ENCODE measurements at places on chromosomes 6 and 20. TPM values are rescaled to one million over a fixed set of nuclear protein-coding genes. Genes with fewer than 3 reads are reported as not detected.

DNA sequence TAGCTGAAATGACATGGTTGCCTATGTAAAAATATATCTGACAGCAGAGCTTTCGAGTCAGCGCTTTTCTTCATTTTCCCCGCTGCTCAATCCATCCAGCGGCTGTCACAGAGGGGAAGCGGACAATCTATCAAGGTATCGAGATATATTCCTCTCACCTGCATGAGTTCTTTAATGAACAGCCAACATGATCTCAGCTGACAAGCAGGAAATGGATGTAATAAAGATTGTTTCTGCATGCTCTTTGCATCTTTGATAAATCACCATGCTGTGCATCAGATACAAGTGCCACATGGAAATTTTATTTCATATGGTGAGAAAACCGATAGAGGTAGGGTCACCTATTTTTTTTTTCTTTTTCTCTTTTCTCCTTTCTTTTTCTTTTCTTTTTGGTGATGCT is 602.3 kb upstream of the MMS22L start:
- H3K36me3 ChIP-seq = no peaks in the 10 kb centered on the region
- H3K27me3 ChIP-seq = no peaks in the 10 kb centered on the region
- no peaks in the 10 kb centered on the region for H3K4me1 ChIP-seq
- H3K27ac ChIP-seq = no peak overlapping the region

DNA sequence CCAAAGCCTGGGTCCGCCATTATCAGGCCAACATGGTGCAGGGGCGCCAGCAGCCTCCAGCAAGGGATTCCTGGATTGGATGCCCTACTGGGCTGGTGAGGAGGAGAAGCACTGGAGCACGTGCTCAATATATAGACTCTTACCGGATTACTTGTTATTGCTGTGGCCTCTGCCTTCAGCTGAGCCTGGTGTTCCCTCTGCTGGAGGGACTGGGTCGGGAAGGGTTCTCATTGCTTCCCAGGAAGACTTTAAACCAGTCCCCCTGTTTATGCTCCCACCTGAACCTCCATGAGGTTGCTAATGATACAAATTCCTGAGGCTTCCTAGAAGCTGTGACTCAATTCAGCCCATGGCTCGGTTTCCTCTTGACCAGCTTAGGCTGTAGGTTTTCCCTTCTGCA is 186.7 kb upstream of the ARID1B start:
- no peaks in the 10 kb centered on the region for H3K36me3 ChIP-seq
- peaks cover 2% of the 10 kb centered on the region for H3K27me3 ChIP-seq
- DNase-seq = no peak
- H3K27ac ChIP-seq = no peak overlapping the region
- H3K4me1 ChIP-seq = no peaks in the 10 kb centered on the region

DNA sequence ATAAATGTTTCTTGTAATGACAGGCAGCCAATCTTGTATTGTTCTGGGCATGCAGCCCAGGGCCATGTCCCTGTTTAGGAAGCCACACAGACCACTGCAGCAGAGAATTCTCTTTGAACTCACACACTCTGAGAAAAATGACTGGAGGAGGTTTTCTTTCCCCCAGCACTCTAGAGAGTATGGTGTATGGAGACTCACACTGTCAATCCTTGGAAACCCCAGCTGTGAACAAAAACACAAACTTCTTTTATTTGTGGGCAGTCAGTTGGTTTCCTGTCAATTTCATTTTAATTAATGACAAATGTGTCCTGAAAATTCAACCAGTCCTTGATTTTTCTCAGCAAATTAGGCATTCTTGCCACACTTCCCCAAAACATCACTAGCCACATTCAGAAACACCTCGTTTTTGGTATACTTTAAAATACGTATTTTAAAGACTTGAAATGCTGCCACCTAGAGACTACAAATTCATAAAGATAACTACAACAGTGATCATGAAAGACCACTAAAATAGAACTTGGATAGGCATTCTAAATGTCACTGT is 52.9 kb upstream of the UFL1 start:
- no peak for DNase-seq
- peaks cover 2% of the 10 kb centered on the region for H3K36me3 ChIP-seq
- H3K4me3 ChIP-seq = no peak overlapping the region
- H3K4me1 ChIP-seq = peaks cover 14% of the 10 kb centered on the region
- H3K27ac ChIP-seq = no peak overlapping the region

GRCh38 chr20:15889061-15889460 is 684.2 kb downstream of the KIF16B start:
- H3K27me3 ChIP-seq = no peaks in the 10 kb centered on the region
- no peaks in the 10 kb centered on the region for H3K4me1 ChIP-seq
- H3K27ac ChIP-seq = no peak overlapping the region
- H3K36me3 ChIP-seq = no peaks in the 10 kb centered on the region

DNA sequence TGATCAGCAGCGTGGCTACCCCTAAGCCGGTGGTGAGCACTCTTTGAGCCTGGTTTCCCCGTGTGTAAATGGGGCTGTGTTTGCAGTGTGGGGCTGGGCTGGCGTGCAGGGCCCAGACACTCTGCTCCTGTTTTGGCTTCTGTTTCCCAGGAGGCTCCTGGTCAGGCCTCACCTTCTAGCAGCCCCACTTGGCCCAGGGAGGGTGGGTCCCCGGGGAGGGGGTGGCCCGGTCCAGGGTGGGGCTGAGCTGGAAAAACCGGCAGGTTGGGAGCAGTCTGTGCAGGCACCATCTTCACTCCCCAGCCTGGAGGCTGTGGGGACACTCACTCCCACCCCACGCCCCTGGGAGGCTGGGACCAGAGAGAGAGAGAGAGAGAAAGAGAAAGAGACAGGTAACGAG is 25.3 kb downstream of the CEBPB start:
- no peak for DNase-seq
- H3K4me1 ChIP-seq = peaks cover 12% of the 10 kb centered on the region
- H3K27me3 ChIP-seq = peaks cover 27% of the 10 kb centered on the region

DNA sequence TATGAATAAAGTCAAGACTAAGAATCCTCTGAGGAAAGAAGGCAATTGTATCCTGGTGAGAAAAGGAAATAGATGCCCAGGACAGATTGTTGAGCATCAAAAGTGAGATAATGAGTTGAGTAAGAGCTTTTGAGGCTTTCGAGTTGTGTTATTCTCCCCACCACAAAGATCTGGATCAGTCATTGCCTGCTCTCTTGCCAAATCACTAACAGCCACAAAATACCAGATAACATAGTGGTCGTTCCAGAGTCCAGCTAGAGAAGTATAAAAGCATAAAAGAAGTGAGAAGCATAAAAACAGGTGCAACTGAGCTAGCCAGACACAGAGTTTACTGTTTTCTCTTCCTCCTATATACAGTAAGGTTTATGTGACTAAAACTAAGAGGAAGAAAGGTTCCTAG is 4.9 kb downstream of the SPINT4 start:
- H3K27me3 ChIP-seq = peaks cover 34% of the 10 kb centered on the region
- no peak overlapping the region for H3K4me3 ChIP-seq
- no peaks in the 10 kb centered on the region for H3K4me1 ChIP-seq

DNA sequence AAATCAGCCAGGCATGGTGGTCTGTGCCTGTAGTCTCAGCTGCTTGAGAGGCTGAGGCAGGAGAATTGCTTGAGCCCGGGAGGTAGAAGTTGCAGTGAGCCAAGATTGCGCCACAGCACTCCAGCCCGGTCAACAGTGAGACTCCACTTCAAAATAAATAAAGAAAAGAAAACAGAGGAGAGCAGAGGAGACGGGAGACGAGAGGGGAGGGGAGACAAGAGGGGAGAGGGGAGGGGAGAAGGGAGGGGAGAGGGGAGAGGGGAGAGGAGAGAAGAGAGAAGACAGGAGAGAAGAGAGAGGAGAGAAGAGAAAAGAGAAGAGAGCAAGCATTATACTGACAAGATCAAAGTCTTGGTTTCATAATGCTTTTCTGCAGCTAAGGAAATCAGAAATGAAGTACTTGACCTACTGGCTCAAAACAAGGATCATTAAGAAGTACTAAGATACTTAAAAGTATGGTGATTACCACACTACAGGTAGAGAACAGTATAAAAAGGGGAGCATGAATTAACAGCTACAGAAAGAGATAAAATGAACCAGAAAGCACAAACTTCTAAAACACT is 30.5 kb downstream of the FAM8A1 start:
- H3K4me1 ChIP-seq = peaks cover 49% of the 10 kb centered on the region
- H3K27me3 ChIP-seq = no peaks in the 10 kb centered on the region
- peaks cover 64% of the 10 kb centered on the region for H3K36me3 ChIP-seq
- no peak overlapping the region for H3K4me3 ChIP-seq

DNA sequence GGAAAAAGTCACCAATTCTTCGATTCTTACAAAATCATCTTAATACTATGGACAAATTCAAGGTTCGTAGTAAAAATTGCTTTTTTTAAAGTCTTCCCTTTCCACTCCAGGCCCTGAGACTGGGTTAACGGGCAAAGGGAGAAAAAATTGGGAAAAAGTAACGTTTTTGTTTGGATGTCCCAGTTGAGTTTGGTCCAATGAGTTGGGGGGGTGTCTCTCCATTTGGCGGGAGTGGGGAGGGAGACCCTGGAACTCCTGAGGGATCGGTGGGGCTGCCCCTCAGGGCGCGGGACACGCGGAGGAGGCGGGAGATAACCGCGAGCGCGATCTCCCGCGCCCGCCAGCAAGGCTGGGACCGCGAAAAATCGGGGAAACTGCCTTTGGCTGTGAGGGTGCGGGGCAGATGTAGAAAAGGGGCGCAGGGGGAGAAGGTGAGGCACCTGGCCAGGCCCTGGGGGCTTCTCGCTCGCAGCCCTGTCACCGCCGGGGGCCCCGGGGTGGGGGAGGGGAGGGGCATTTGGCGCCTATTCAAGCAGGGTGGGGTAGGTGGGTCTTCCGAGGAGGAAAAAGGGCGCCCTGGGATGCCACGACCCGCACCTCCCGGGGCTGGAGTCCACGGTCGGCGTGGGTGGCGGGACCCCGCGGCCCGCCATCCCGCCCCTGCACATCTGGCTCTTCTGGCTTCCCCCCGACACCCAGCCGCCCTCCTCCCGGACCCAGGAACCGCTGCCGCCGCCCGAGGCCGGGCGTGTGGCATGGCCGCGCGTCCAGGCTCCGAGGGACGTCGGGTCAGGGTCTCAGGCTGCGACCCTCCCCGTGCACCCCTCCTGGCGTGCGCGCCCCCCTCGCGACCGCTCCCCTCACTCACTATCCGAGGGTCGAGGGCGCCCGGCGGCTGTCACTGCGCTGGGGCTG is 595 bp downstream of the FBXO5 start:
- no peak for DNase-seq
- no peaks in the 10 kb centered on the region for H3K36me3 ChIP-seq
- H3K27me3 ChIP-seq = no peaks in the 10 kb centered on the region
- H3K4me1 ChIP-seq = peaks cover 41% of the 10 kb centered on the region
- peak overlapping the region; percentile 96 for H3K4me3 ChIP-seq
- H3K27ac ChIP-seq = no peak overlapping the region

- no peaks in the 10 kb centered on the region for H3K27me3 ChIP-seq
- H3K4me3 ChIP-seq = no peak overlapping the region
These were observed 65.6 kb upstream of the PHACTR2 start for GRCh38 chr6:143612186-143612585.

DNA sequence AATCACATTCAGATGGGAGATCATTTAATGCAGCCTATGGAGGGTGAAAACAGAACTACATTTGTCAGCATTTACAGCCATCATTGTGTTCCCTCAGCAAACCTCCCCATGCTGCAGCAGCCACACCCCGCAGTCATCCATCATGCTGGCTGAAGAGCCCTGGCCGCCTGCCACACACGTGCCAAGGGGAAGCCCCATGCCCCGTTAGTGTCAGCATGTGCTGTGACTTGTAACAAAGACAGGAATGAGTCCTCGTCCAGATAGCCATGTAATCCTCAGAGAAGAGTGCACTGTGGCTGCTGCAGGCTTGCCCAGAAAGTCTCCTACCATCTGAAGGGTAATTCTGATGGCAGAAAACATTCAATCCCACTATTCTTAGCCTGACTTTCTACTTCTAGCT is 1097.8 kb downstream of the KIF16B start:
- no peaks in the 10 kb centered on the region for H3K36me3 ChIP-seq
- H3K4me3 ChIP-seq = no peak overlapping the region
- no peak overlapping the region for H3K27ac ChIP-seq
- H3K27me3 ChIP-seq = peaks cover 2% of the 10 kb centered on the region

DNA sequence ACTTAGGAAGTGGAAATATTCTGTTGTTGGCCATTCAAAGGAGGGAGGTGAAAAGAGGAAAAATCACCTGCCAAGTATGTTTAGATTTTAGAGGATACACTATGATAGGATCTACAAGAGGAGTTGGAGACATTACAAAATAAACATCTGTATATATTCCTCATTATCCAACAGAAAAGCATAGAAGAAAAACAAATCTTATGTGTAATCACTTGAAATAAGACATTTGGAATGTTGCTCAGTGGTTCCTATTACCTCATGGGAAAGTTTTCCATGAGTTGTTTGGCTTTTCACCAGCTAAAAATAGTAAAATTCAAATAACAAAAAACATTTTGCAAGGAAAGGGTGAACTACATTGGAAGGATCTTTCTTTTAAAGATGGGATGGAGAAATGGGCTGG is 76.7 kb upstream of the CARMIL1 start:
- H3K27ac ChIP-seq = no peak overlapping the region
- H3K36me3 ChIP-seq = peaks cover 4% of the 10 kb centered on the region
- no peaks in the 10 kb centered on the region for H3K4me1 ChIP-seq
- no peak overlapping the region for H3K4me3 ChIP-seq
- H3K27me3 ChIP-seq = no peaks in the 10 kb centered on the region

DNA sequence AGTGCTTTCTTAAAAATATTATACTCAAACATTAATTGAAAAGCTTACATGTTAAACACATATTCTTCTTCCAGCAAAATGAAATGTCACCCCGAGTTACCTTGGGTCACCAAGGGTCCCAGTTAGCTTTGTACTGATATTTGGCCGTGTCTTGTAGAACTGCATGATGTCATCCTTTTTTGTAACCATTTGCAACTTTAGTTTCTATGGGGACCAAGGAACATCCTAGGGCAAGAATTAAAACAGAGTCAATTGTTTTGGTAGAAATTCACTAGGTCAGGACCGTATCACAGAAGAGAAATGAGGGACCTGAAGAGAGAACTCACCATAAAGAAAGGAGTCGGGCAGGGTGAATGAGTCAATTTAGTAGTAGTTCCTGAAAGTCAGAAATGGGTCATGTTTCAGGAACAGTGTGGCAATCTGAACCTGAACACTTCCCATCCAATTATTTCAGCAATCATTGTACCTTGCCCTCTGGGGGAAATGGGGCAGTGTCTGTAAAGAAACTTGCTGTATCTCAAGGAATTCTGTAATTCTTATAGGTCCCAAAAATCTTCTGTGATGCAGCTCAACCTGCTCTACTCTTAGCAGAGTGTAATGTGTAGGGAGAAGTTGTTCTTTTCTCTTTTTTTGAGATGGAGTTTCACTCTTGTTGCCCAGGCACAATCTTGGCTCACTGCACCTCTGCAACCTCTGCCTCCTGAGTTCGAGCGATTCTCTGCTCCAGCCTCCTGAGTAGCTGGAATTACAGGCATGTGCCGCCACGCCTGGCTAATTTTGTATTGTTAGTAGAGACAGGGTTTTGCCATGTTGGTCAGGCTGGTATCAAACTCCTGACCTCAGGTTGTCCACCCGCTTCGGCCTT is 5.3 kb upstream of the AKAP7 start:
- H3K27ac ChIP-seq = no peak overlapping the region
- no peak for DNase-seq
- H3K4me3 ChIP-seq = no peak overlapping the region

The CST2 gene
- not detected for total RNA-seq

All from naive thymus-derived CD8-positive, alpha-beta T cell (primary cell).